Caudate nucleus (tissue), 63 donors: ENCODE measurements at places on chromosomes 12 and 14.

DNA sequence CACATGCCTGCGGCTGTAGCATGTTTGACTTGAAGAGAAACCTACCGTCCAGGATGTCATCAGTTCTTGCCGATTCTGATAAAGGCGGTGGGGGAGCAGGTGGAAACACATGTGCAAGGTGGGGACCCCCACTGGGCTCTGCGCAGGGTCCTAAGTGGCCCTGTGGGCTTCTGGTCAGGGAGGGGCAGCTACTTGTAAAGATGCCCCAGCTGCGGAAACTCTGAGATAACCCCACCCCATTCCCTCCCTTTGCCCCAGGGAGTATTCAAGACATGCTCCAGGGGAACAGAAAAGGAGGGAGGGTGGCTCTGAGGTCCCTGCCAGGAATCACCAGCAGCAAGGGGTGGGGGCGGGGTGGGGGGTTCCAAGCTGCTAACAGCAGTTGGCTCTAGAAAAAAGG lies 67.6 kb downstream of the PIWIL1 start:
- DNase-seq = no peak

DNA sequence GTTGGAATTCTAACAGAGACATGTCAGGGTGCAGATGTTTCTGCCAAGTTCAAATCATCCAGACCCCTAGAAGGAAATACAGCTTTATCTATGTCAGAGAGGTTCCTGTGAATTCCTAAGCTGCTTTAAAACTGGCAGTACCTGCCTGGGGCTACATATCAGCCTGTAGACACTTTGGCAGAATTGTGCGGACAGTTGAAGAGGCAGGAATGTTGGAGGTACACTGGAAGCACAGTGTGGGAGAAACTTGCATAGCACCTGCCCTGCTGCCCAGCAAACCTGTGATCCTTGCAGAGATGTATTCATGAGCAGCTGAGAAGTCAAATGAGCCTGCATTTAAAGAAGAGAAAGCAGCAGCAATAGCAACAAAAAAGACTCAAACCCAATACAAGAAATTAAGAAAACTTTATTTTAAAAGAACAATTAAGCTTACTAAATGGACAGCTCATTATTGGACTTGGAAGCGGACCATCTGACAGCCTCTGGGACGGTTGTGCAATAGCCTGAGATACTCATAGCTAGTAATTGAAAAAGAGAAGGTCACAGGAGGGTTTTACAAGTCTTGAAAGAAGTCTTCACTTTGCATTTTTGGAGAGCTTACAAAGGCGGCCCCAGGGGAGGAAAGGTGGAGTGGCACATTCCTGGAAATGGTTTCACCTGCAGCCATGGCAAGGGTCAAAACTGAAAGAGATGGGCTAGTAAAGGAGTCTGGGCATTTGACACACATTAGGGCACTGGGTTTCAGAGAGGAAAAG lies 280.9 kb upstream of the FLRT2 start:
- DNase-seq = no peak

GRCh38 chr12:120767071-120768024 lies 41.7 kb downstream of the ACADS start:
- DNase-seq = no peak

DNA sequence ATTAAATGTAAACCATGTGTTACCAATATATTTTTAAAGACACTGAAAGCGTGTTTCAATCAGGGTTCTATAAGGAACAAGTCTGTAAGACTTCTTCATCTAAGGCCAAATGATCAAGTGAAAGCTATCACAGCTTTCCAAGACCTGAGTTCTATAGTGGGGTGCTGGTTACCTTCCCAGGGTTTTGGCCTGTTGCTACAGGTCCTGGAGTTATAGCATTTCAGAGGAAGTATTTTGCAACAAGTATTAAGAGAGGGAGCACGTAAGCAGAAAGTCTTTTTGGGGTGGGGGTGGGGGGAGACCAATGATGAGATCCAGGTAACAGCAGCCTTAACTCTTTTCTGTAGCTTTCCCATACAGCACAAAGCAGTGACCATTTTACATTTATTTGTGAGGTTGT lies 43.8 kb downstream of the FOXN3 start:
- no peak for DNase-seq

- peak; percentile 41 for DNase-seq
Measured at GRCh38 chr12:113299619-113300237, 35.2 kb downstream of the SLC8B1 start.

- DNase-seq = no peak
Measured at GRCh38 chr14:87745507-87746118, 247.4 kb downstream of the GALC start.

DNA sequence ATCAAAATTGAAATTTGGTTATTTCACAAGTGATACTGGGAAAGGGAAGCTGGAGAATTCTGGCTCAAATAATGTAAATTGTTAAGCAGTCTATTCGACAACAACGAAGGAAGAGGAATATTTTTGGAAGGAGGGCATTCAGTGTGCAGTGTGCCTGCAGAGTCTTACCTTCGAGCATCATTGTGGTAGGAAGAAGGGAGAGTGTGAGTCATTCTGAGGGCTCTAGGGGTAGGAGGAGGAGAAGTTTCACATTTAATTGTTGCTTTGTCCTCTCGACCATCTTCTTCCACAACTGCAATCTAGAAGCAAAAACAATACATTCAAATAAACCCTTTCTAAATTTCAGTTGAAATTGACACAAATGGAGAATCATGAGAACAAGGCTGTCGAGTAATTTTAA lies 263.0 kb downstream of the ACSS3 start:
- DNase-seq = no peak

DNA sequence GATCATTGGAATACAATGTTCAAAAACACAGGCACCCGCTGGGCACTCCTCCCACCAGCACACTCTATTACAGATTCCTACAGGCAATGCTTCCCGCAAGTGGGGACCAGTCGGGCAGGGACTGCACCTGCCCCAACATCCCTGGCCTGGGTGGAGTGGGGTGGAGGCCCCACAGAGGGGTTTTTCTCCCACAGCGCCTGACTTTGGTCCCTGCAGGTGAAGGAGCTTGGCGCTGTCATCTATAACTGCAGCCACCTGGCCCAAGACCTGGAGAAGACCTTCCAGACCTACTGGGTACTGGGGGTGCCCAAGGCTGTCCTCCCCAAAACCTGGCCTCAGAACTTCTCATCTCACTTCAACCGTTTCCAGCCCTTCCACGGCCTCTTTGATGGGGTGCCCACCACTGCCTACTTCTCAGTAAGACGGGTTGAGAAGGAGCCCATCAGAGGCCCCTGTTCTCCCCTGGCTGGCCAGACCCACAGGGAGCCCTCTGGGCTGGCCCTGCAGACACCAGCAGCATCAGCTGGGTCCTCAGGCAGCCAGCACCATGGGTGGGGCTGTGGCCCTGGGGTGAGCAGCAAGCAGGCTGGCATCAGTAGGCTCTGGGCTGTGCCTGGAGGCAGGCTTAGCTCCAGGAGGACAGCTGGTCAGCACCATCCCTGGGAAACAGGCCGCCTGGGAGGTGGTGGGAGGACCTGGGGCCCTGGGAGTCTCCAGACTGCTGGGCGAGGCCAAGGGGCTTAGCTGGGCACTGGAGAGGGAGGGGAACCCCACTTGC lies 6.0 kb downstream of the PLD4 start:
- DNase-seq = no peak

DNA sequence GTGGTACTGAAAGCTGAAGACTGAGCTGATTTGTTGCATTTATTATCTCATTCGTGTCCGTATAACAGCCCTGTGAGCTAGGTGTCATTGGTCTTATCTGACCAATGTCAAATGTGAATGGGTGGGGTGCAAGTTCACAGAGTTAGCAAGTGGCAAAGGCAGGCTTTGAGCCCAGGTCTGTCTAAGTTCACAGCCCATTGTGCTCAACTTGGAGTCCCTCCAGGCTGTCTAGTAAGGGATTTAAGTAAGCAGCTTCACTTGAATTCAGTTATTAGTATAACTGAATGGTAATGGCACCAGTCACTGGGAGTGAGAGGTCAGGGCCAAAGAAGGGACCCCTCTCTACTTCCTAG lies 8.5 kb downstream of the C1S start:
- no peak for DNase-seq

DNA sequence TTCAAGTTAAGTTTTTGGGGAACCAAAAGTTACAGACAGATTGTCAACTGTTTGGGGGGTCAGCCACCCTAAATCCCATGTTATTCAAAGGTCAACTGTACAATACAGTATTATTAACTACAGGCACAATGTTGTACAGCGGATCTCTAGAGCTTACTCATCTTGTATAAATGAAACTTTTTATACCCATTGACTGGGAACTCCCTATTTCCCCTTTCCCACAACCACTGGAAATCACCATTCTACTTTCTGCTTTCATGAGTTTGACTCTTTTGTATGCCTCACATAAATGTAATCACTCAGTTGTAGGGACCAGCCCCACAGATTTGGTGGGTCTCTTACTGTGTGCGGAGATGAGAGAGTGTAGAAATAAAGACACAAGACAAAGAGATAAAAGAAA lies 57.8 kb downstream of the SLCO1B3 start:
- no peak for DNase-seq

DNA sequence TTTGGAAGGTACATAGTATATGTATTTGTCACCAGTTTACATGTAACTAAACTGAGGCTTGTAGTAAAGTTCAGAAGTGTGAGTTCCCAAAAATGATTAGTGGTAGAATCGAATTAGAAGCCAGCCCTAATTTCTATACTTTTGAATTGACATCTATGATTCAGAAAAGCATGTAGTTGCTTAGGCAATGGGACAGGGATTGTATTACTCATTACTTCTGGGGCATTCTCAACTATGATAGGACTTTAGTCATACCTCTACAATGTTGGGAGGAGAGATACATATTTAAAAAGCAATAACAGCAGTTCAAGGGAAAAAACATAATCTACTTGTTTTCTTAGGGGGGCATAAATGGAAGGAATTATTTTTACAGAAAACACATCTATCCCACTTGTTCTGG lies 277.9 kb upstream of the E2F7 start:
- no peak for DNase-seq

- no peak for DNase-seq
Measured at GRCh38 chr14:38205949-38206665, 1.6 kb upstream of the SSTR1 start.

DNA sequence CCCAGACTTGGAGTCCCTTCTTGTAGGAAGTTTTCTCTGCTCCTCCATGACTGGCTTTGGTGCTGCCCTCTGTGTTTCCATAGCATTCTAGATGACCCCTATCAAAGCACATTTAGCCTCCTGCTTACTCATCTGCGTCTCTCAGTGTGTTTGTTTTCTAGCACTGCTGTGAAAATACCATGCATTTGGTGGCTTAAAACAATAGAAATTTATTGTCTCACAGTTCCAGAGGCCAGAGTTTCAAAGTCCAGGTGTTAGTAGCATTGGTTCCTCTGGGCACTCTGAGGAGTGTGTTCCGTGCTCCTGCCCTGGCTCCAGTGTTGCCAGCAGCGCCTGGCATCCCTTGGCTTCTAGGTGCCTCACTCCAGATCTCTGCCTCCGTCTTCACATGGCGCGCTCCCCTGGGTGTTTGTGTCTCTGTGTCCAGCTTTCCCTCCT lies 86.1 kb downstream of the CACNA1C start:
- no peak for DNase-seq

DNA sequence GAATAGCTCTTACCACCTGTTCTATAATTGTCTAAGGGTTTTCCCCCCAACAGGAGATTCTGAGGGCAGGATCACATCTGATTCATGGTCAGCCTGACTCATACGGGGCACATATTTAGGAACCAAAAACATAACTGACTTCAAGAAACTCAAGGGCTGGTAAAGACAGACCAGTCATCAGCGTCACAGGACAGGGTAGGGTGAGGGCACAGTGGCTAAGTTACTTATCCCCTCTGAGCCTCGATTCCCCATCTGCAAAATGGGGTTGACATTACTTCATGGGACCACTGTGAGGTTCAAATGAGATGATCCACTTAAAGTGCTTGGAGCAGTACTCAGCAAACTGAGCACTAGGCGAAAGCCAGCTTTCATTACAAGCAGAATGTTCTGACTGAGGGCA lies 606 bp downstream of the CINP start:
- DNase-seq = no peak

- DNase-seq = no peak
Measured at GRCh38 chr14:105050551-105050897, 14.7 kb downstream of the GPR132 start.

- DNase-seq = no peak
Measured at GRCh38 chr12:111011999-111012600, 91.7 kb upstream of the MYL2 start.

GRCh38 chr12:48197549-48197970 lies 5.5 kb downstream of the OR10AD1 start:
- no peak for DNase-seq

GRCh38 chr14:71235875-71236274 lies 328.6 kb downstream of the PCNX1 start:
- DNase-seq = no peak

DNA sequence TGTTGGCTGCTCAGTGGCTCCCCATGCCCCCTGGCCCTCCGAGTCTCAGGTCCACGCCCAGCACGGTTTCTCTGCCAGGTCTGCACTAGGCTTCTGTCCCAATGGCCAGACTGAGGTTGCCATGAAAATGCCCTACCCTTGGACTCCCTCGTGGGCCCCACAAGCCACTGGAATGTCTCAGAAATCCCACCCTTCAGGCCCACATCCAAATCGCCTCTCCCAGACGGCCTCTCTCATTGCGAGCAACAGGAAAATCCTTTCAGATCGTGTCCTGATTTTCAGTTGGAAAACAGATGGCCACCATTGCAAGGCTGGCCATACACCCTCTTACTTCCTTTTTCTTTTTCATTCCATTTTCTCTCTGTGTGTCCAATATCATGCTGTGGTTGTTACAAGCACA lies 77.3 kb downstream of the IRF2BPL start:
- DNase-seq = no peak

DNA sequence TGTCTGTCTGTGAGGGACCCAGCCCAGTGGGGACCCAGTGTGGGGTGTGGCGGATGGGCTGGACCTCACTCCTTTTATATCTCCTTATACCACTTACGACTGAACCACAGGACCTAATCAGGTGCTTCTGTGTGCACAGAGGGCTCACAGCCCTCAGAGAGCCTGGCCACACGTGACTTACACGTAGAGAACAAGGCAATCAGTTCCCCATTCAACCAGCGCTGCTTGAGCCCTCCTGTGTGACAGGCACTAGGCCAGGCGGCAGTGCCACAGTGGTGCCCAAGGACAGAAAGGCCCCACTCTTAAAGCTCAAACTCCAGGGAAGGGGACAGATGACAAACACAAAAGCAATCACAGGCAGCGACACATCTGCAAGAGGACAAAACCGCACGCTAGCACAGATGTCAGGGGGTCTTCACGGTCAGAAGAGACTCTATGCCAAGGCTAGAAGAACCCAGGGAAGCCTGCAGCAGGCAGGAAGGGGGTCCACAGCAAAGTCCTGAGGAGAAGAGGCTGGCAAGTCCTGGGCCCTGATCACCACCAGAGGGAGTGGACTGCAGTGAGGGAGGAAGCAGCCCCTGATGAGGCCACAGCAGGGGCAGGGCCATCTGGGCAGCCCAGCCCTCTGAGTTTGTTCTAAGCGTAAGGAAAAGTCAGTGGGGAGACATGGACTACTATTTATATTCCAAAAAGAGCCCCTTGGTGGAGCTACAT lies 39.3 kb downstream of the SETD3 start:
- no peak for DNase-seq

GRCh38 chr12:130499474-130499873 lies 161.8 kb downstream of the PIWIL1 start:
- no peak for DNase-seq
